HFFc6 (cell line): ENCODE measurements at places on chromosomes 3 and 15.
A peak's percentile ranks its signal among the peaks of the same experiment; 100 is the strongest.

GRCh38 chr3:105891101-105891500 lies 22.3 kb upstream of the CBLB start:
- DNase-seq = no peak

- DNase-seq = no peak
Measured at GRCh38 chr3:182325213-182325950, 467.9 kb upstream of the ATP11B start.

- DNase-seq = no peak
Measured at GRCh38 chr3:138173769-138174420, 826 bp downstream of the DBR1 start.

DNA sequence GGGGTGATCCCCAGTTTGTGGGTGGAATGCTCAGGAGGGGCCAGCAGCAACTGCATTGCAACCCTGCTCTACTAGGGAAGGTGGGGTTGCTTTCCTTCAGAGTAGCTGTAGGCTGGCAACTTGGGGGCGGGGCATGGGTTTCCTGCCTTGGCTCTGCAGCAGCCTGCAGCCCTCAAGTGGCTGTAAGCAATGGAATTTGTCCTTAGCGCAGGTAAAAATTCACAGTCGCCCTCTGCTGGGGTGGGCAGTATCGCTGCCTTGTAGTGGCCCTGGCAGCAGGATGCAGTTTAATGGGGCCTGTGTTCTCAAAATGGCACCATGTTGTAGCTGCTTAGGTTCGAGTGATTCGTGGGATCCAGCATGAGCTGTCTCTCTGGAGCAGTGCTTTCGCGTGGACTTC lies 29.8 kb downstream of the STT3B start:
- DNase-seq = no peak

GRCh38 chr3:37693511-37694283 lies 168.0 kb upstream of the CTDSPL start:
- no peak for DNase-seq

DNA sequence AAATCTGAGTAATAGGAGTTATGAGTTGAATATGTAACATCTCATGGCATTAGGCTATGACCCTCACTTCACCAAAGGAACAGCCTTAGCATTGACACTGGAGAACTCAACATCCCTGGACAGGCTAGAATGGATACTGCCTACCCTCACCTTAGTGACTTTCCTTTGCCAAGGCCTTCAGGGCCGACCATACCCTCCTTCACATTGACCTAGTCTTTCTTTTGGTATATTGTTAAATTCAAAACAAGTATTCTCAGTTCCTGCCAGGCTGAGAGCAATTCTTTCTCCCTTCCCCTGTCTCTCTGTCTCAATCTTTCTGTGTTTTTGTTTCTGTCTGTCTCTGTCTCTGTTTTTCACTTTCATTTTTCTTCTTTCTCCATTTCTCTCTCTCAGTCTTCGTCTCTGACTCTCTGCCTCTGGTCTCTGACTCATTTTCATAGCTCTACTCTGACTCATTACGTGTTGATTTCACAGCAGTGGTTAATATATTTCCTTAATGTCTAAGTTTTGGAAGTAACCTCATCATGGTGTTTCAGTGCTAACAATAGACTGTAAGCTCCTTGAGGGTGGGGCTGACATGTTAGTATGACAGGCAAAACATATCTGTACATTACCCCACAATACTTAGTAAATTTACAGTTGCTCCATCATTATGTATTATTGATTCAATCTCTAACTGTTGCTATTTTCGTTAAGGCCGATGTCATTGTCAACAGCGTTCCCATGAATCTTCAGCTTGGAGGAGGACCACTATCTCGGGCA lies 32.5 kb downstream of the PARP15 start:
- DNase-seq = peak; percentile 72

GRCh38 chr3:7565574-7565973 lies 704.7 kb downstream of the GRM7 start:
- no peak for DNase-seq

GRCh38 chr15:78682004-78682651 lies 41.1 kb upstream of the CHRNB4 start:
- no peak for DNase-seq

DNA sequence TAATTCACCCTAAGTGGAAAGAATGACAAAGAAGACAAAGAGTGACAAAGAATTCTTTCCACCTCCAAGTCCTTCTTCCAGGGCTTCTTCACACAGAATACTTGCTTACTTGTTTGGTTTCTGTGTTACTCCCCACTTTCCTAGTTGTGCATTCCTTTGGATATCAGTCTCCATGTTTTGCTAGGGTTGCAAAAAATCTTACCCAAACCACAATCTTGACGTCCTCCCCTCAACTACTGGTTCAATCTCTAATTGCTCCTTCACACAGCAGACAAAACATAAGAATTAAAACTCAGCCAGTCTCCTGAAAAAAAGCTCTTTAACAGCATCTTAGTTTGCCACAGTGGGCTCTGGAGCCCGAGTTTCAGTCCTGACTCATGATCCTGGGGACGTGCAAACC lies 297.6 kb upstream of the CHRNA7 start:
- no peak for DNase-seq

DNA sequence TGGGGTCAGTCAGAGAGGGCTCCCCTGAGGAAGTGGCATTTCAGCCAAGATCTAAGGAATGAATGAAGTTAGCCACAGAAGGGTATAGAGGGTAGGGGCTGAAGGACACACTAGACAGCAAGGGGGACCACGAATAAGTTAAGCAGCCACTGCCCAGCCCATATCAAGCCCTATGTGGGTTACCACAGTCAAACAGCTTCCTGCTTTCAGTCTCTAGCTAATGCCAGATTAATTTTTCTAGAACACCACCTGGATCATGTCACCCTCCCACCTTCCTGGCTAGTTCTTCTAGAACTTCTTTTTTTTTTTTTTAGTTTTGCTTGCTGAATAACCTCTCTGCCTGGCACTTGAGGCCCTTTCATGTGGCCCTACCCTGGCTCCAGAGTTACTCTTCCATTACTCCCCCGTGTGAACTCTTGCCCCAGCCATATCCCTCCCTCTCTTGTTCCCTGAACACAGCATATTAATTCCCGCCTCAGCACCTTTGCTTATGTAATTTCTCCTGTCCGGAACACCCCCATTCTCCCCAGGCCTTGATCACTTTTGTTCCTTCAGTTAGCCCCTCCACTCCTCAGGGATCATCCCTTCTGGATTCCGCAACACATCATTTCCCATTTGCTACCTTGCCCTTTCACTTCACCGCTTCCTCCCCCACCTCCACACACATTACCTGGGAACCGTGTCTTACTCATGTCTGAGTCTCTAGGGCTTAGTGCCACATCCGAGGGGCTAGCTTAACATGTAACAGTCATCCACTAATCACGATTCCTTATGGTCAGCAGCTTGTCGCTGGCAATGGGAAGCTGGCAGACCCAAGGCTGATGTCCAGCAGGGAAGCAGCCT lies 20.6 kb upstream of the BNC1 start:
- no peak for DNase-seq

DNA sequence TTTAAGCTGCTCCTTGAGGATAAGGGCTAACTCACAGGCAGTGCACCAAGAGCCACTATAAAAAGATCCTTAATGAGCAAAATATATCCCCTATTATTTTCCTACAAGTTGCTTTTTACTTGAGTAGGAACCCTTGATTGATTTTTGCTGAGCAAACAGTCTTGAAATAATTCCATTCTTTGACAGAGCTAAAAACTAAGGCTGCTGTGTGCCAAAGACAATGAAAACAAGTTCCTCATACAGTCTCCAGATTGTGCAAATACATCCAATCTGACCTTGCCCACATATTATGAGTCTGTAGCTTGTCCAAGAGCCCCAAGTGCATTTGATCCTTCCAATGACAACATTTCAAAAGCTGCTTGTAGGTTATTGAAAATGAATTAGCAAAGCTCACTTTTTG lies 15.0 kb downstream of the PRKAR2A start:
- no peak for DNase-seq

DNA sequence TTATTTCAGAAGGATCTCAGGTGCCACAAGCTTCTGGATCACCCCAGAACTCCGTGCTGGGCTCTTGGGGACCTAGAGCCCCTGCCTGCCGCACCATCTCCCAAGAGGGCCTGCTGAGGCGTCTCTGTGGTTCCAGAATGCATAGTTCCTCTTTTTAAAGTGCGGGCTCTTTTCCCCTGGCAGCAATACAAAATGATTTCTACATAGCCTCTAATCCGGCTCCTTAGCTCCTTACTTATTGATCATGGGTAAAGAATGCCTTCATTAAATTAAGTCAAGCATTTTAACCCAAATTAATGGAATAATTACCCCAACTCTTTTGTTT lies 121.9 kb downstream of the ATP10A start:
- DNase-seq = no peak

- peak; percentile 32 for DNase-seq
Measured at GRCh38 chr3:187520027-187520945, 149.9 kb downstream of the SST start.

GRCh38 chr3:30768703-30769550 lies 125.5 kb downstream of the GADL1 start:
- DNase-seq = peak; percentile 44

DNA sequence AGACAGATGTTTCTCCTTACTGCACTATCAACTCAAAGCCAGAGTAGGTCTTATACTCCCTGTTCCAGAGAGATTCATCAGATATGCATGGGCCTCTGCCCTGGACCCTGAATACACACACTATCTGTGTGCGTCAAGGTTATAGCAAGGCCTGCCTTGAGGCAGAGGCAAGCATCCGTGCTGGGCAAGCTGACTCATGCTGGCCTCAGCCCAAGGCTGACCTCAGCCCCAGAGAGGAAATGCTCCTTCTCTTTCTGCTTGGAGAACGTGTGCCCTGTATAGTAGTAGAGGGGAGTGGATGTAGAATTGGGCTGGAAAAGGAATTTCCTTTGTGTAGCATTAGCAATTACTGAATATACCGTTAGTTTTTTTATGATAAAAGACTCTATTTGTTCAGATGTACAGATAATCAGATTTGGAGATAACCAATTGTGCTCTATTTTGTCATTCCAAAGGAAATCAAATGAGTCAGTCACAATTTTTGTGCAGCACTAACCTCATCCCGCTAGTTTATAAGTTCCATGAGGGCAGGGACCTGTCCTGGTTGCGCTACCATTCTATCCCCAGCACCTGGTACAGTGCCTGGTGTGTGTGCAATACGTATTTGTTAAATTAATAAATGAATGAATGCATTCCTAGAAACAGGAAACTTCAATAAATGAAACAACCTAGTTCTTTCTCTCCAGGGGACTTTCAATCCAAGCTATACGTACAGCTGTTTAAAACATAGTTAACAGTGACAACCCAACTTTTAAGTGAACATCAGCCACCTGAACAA lies 13.3 kb upstream of the PAQR9 start:
- peak; percentile 92 for DNase-seq

- no peak for DNase-seq
Measured at GRCh38 chr3:71525391-71525790, 58.1 kb downstream of the FOXP1 start.

DNA sequence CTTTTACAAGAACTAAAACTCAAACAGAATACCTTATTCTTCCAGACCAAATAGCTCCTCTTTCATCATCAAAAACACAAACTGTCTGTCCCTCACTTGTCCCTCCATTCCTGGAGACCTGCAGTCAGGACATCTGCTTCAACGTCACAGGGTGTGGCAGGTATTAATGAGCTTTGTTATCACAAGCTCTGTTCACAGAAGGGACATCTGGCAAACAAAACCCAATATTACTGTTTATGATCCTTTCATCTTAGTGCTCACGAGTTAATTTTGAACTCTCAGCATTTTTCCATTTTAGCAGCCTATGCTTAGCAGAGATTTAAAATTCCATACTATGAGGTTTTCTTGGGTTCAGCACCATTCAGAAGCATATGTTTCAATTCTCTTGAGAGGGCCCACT lies 32.9 kb downstream of the AP3S2 start:
- no peak for DNase-seq

- peak; percentile 86 for DNase-seq
Measured at GRCh38 chr15:69253156-69253555, 45.6 kb upstream of the PAQR5 start.

DNA sequence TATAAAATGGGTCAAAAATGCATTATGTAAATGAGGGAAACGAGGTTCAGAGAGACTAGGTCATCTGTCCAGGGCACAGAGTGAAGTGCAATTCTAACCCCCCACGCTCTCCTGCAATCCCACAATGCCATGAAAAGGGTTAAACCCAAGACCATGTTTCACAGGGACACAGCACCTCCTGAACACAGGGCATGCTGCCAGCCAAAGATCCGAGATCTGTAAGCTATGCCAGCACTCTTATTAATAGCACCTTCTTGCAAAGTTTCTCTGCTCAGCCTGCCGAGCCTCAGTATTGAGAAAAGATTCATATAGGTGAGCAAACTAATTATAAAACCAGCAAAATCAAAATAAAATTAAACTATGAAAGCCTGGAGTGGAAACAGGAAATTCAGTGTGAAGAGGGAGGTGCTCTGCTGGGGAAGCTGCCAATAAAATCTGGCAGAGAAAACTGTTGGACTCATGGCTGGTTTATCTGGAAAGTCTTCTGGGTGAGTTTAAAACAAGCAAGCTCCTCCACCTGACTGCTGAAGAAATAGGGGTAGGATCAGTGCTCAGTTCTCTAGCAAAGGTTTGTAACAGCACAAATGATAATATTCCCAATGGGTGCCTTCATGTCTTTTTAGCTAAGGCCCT lies 50.3 kb downstream of the LRIG1 start:
- peak; percentile 45 for DNase-seq

GRCh38 chr3:156728267-156728985 lies 54.0 kb downstream of the TIPARP start:
- peak; percentile 64 for DNase-seq

- no peak for DNase-seq
Measured at GRCh38 chr3:167116120-167116922, 263.8 kb downstream of the ZBBX start.

DNA sequence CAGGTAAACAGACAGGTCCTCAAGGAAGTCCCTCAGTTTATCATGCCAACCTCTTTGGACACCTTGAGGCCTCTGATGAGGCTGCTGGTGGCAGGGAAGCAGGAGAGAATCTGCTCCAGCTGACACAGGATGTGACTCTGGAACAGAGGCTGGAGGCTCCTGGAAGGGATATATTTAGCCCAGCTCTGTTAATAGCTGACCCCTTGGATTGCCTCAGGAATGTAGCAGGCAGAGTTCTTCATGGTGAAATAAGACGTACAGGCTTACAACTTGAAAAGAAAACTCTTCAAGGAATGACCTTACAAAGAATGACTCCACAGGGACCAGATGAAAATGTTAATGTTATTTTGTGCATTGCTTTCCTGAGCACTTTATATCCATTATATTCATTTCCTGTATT lies 90.5 kb downstream of the AQP9 start:
- peak; percentile 78 for DNase-seq

DNA sequence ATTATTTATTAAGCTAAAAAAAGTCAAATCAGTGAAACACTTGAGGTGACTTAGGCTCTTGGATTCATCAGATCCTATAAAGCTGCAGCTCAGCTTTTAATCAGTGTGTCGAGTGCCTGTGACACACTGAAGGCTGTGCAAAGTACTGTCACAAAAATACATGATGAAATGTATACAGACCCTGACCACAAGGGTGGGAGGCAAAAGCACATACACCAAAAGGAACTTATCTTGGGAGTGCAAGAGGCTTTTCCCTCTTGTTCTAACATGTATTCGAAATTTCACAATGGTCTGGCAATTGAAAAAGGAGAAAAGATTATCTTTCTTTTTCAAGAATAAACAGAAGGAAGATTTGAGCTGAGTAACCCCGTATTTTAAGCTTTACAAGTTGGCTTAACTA lies 35.9 kb downstream of the VGLL4 start:
- no peak for DNase-seq
